ENCODE measurements at places on chromosomes 16 and 17. TPM values are rescaled to one million over a fixed set of nuclear protein-coding genes. Genes with fewer than 3 reads are reported as not detected.

DNA sequence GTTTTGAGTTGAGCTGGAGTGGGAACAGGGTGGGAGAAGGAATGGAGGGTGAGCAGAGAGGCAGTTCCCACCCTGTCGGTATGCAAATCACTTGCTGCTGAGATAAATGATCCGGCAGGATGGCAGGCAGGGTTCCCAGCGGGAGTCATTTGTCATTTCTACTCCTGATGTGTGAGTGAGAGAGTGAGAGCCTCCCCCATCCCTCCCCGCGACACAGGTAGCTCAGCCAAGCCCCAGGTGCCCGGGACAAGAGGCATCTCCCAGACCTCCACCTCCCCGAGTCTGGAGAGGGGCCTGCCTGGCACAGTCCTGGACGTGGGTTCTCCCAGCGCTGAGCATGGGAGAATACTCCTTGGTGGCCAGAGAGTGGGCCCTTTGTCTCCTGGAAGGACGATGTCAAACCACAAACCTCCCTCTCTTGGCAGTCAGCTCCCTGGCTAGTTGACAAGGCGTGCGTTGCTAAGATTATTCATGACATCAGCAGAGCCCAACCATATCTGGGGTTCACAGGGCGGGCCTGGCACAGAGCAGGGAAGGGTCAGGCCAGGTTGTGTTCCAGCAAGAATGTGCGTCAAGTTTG lies 33.7 kb upstream of the TNRC6C start:
- DNase-seq: peak; percentile 47

GRCh38 chr17:79338604-79339003 lies 264.0 kb downstream of the ENGASE start:
- no peak for DNase-seq

DNA sequence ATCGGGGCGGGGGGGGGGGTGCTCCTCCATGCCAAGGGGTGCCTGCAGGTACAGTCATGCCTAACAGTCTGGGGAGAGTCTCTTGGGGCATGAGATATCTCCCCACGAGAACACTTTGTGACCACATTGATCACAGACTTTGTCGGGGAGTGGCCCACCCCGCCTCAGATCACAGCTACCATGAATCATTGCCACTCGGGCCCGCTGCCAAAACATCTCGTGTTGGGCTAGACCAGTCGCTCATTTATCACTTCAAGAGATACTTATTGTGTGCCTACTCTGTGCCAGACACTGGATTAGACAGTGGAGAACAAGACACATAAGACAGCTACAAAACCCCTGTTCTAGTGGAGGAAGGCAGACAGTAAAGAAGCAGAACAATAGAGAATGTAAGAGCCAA lies 72.6 kb downstream of the CLEC16A start:
- DNase-seq: peak; percentile 88

DNA sequence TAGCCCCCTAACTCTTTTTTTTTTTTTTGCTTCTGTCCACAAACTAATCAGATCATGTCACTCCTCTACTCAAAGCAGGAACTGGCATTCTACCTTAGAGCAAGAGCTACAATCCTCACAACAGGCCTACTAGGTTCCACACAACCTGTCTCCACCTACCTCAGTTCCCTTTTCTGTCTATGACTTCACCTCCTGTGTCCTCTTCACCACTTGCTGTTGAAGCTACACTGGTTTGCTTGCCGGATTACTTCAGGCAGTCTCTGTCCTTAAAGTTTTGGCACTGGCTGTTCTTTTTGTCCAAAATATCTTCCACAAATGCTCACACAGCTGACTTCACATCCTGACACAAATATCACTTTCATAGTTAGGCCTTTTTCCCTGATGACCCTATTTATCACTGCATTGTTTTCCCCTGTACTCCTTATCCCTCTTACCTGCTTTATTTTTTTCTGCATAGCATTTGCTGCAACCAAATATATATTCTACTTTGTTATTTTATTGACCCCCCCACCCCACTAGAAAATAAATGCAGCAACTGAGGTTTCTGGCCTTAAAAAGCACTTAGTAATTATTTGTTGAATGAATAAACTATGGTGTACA lies 72.0 kb downstream of the KANSL1 start:
- DNase-seq: no peak

GRCh38 chr17:64412944-64413381 lies 22.3 kb upstream of the PECAM1 start:
- DNase-seq: no peak

Gene HS3ST3A1
- total RNA-seq: 5.9 TPM

Gene KRT33A
- total RNA-seq: 3.1 TPM

Gene DPEP1
- total RNA-seq: 256 TPM

Gene MYO19
- 163 TPM for total RNA-seq

Gene HSBP1
- 43.7 TPM for total RNA-seq

Measured in testis (tissue), 5 donors.